ENCODE measurements at places on chromosomes 16 and 17.

GRCh38 chr17:80891397-80892018, 100.1 kb upstream of the CHMP6 start:
- peak; percentile 94 for DNase-seq

DNA sequence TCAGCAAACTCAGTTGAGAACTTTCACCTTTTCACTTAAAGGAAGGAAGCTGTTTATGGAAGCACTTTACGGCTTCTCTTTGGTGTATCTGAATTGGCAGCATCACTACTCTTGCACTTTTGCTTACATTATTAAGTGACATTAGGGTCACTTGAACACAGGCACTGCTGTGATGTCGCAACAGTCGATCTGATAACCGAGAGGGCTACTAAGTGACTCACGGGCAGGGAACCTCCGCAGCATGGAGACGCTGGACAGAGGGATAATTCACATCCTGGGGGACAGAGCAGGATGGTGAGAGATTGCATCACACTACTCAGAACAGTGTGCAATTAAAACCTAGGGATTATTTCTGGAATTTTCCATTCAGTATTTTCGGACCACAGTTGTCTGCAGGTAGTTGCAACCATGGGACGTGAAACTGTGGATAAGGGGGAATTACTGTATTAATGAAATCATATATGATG, 56.5 kb downstream of the DNAH2 start:
- DNase-seq, result peak; percentile 76

DNA sequence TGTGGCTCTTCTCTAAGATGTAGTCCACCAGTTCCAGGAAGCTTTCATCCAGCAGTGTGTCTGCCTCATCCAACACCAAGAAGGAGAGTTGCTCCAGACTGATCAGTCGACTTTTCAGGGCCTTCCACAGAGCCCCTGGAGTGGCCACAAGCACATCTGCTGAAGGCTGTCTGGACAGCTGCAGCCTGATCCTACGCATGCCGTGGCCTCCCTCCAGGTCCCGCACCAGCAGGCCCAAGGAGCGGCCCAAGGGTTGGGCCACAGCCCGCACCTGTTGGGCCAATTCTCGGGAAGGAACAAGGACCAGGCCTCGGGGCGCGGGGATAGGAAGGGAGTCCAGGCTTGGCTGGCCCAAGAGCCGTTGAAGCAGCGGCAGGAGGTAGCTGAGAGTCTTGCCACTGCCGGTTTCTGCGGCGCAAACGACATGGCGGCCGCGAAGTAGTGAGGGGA, 729 bp downstream of the DDX28 start:
- DNase-seq, result no peak

- peak; percentile 40 for DNase-seq
These were observed 110.5 kb upstream of the CORO6 start for GRCh38 chr17:29733166-29733565.

All from PC-3 (cell line).